Dermis lymphatic vessel endothelial cell (primary cell): ENCODE measurements at places on chromosomes 7 and 10. TPM values are rescaled to one million over a fixed set of nuclear protein-coding genes. Genes with fewer than 3 reads are reported as not detected.

The PAX4 gene
- not detected in 2 replicates for total RNA-seq

The CUL2 gene
- 23.7 and 26.9 TPM in 2 replicates for total RNA-seq

The ABCB4 gene
- total RNA-seq = under 0.01 TPM in 1 of 2 replicates, not detected in the other

The ARHGAP22 gene
- 1.3 TPM in 2 replicates for total RNA-seq

The ADRB1 gene
- 2.8 and 11.1 TPM in 2 replicates for total RNA-seq

The GRIFIN gene
- total RNA-seq = not detected in 2 replicates

The TEX47 gene
- not detected in 2 replicates for total RNA-seq

The UCMA gene
- total RNA-seq = not detected in 2 replicates

The NEUROD6 gene
- total RNA-seq = not detected in 2 replicates

The DYNC1I1 gene
- total RNA-seq = 8.6 and 10.3 TPM in 2 replicates

The ACBD7 gene
- total RNA-seq = 0.52 and 0.76 TPM in 2 replicates

The RAMP3 gene
- 136 and 467 TPM in 2 replicates for total RNA-seq

The LBX1 gene
- total RNA-seq = not detected in 2 replicates

The ZP3 gene
- 1.1 and 2.8 TPM in 2 replicates for total RNA-seq

The SUPV3L1 gene
- 15.7 and 19.3 TPM in 2 replicates for total RNA-seq

The INHBA gene
- 2.7 and 4.2 TPM in 2 replicates for total RNA-seq

The ADIRF gene
- total RNA-seq = 24.2 and 47.5 TPM in 2 replicates

The FBXO24 gene
- 0.09 and 0.11 TPM in 2 replicates for total RNA-seq

The SSC4D gene
- 0.09 and 0.54 TPM in 2 replicates for total RNA-seq

The MTERF1 gene
- 6.8 and 10.4 TPM in 2 replicates for total RNA-seq

The OPALIN gene
- not detected in 2 replicates for total RNA-seq

The CACNA2D1 gene
- total RNA-seq = 3.5 and 5.0 TPM in 2 replicates

The SH2B2 gene
- total RNA-seq = 0.52 and 0.76 TPM in 2 replicates

The SFTPA2 gene
- total RNA-seq = not detected in 2 replicates

The OPN4 gene
- not detected in 2 replicates for total RNA-seq

The PON3 gene
- total RNA-seq = 0.09 and 0.11 TPM in 2 replicates

The LIPF gene
- total RNA-seq = not detected in 2 replicates

The C10orf105 gene
- not detected in 2 replicates for total RNA-seq

The ADAM22 gene
- 0.43 and 2.0 TPM in 2 replicates for total RNA-seq

The ANAPC16 gene
- 82.5 and 87.2 TPM in 2 replicates for total RNA-seq

The ARPC1B gene
- total RNA-seq = 412 and 414 TPM in 2 replicates

The NOS3 gene
- total RNA-seq = 29.3 and 29.9 TPM in 2 replicates

The EMX2 gene
- total RNA-seq = not detected in 2 replicates

The PRF1 gene
- not detected in 2 replicates for total RNA-seq

The DGKB gene
- not detected in 2 replicates for total RNA-seq

The FAM25G gene
- total RNA-seq = not detected in 2 replicates

The PLXNA4 gene
- total RNA-seq = 5.3 and 30.2 TPM in 2 replicates

The ATOH7 gene
- not detected in 2 replicates for total RNA-seq

The TUBB8 gene
- total RNA-seq = 0.09 and 0.11 TPM in 2 replicates

The MINDY4 gene
- total RNA-seq = 0.76 and 1.6 TPM in 2 replicates

The FKBP6 gene
- total RNA-seq = not detected in 2 replicates

The GFRA1 gene
- total RNA-seq = 5.1 and 33.4 TPM in 2 replicates

The EBF3 gene
- 1.3 and 1.4 TPM in 2 replicates for total RNA-seq
